Myometrial cell (primary cell): ENCODE measurements at places on chromosomes 6 and 20. TPM values are rescaled to one million over a fixed set of nuclear protein-coding genes. Genes with fewer than 3 reads are reported as not detected.

Gene HTR1B
- total RNA-seq = 5.2 and 8.2 TPM in 2 replicates

Gene MEI4
- total RNA-seq = not detected in 2 replicates

Gene BPIFA2
- total RNA-seq = not detected in 2 replicates

Gene AIF1
- not detected in 2 replicates for total RNA-seq

Gene MICA
- 104 and 132 TPM in 2 replicates for total RNA-seq

Gene ERVFRD-1
- total RNA-seq = not detected in 2 replicates

Gene PI3
- total RNA-seq = not detected in 2 replicates

Gene SLC12A5
- total RNA-seq = 0.18 TPM in 1 of 2 replicates, not detected in the other

Gene CST4
- not detected in 2 replicates for total RNA-seq

Gene MROH8
- total RNA-seq = under 0.01 and 0.89 TPM in 2 replicates

Gene KIF6
- 0.89 and 1.4 TPM in 2 replicates for total RNA-seq

Gene ENPP5
- total RNA-seq = not detected in 2 replicates

Gene SPATA25
- total RNA-seq = not detected in 2 replicates

Gene LY6G6C
- not detected in 2 replicates for total RNA-seq

Gene GPANK1
- total RNA-seq = 12.4 and 16.1 TPM in 2 replicates

Gene ID1
- total RNA-seq = 151 and 221 TPM in 2 replicates

Gene KCNK15
- not detected in 2 replicates for total RNA-seq

Gene C6orf47
- 17.0 and 20.9 TPM in 2 replicates for total RNA-seq

Gene TCF19
- 30.6 and 34.0 TPM in 2 replicates for total RNA-seq

Gene UNC5CL
- not detected in 2 replicates for total RNA-seq

Gene TRIM15
- not detected in 2 replicates for total RNA-seq
